ENCODE measurements at places on chromosomes 3 and 15. TPM values are rescaled to one million over a fixed set of nuclear protein-coding genes. Genes with fewer than 3 reads are reported as not detected.

LRRC2 gene
- not detected for total RNA-seq

PARP14 gene
- 35.4 TPM for total RNA-seq

DPPA2 gene
- not detected for total RNA-seq

MYRIP gene
- not detected for total RNA-seq

GRCh38 chr15:90529371-90530249 lies at the start of gene CRTC3:
Gene CRTC3, plus strand, starts transcription at chr15:90529923. Its CDS starts 149 bp downstream, at chr15:90530072.
- DNase-seq, result peak; percentile 63

- no peak for DNase-seq
Measured at GRCh38 chr3:8457039-8457438, 44.6 kb upstream of the LMCD1 start.

GRCh38 chr3:4972652-4973643 lies 6.3 kb upstream of the BHLHE40 start:
- DNase-seq, result no peak

DNA sequence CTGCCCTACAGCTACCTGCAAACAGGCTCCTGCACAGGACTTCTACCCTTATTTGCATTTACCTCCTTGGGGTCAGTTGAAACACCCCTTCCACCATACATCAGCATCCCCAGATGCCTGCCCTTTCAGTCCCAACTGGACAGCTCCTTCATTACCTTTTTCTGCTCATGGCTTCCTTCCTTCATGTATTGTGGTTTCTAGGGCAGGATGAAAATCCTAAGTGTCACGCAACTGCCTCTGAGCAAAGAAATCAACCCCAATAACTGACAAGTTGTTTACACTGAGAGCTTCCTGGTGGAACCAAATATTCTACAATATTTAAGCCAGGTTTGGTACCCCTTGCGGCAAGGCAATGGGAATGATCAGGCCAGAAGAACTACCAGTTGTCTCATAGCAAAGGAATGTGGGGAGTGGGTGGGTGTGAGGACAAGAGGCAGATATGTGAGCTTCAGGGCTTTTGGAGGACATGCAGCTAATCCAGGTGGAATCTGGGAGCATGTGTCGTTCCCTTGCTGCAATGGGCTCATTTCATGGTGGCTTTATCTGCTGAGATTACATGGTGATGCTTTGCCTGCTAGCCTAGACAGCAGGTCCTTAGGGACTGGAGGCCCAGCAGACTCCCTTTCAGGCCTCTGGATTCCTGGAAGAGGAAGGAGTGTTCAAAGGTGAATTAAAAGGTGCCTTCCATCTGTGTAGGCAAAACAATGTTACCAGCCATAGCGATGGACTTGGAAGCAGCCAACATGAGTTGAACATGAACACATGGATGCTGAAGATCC lies 34.9 kb downstream of the PPCDC start:
- DNase-seq, result no peak

DNA sequence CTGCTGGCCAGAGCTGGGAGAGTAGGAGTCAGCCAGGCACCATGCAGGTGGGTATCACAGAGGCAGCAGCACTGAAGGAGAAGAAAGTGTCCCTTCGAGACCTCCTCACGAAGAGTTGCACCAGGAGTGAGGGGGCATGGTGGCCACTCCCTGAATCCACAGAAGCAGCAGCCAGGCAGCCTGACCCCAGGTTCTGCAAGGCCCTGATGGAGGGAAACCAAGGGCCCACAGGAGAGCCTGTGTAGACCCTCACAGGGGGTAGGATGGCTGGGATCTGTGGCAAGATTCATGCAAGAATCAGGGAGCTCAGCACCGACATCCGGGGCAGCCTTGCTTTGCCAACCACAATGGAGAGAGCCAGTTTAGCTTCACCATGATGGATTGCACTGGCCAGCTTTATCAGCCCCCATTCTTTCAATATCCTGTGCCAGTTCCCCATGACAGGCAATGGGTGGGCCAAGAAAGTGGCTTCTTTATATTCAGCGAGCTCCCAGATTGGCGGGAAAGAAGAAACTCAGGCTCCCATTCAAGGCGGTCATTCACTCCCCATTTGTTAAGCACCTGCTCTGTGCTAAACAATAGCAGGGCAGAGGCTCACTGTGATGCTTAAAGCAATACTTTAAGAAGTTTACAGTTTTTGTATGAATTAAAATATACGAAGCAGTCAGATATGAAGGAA lies 33.5 kb upstream of the TBC1D21 start:
- no peak for DNase-seq

- no peak for DNase-seq
Measured at GRCh38 chr3:99630815-99631214, 7.6 kb upstream of the COL8A1 start.

HAUS2 gene
- 55.6 TPM for total RNA-seq
